Glutamatergic neuron (in vitro differentiated cells): ENCODE measurements at places on chromosomes 7 and 10. TPM values are rescaled to one million over a fixed set of nuclear protein-coding genes. Genes with fewer than 3 reads are reported as not detected.

The FAM25A gene
- not detected for total RNA-seq

DNA sequence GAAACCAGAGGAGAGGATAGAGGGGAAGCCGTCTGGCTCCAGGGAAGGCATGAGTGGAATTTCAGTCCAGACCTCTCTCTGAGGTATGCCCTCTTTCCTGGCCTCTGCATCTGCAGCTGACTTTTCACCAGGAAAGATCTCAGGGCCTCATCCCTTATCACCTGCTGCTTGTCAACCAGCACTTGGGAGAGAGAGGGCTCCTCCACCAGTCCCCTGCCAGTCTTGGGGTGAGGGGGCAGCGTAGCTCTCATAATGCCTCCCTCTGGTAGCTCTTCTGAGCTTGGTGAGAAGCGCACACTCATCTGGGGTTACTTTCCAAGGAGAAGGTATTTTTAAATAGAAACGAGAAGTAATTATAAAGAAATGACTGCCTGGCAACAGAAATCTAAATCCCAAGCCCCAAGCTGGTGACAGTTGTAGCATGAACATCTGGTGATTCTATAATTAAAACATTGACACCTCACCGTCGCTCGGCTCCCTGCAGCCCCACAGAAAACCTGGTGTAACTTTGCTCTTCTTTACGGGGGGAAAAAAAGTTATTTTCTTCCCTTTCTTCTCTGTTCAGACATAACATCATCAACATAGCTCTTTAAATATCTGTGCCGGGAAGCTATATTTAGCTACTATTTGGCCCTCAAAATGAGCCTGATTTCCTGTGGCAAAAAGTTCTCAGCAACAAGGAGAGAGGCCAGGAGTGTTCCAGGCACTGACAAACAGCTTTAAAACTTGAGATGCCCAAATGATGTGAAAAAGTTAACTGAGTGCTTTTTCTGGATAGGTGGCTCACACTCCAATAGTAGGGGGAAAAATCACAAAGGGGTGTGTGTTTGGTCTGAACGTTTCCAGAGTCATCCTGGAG lies 26.9 kb downstream of the HIP1 start:
- peaks cover 16% of the 10 kb centered on the region for H3K4me1 ChIP-seq
- no peaks in the 10 kb centered on the region for H3K27me3 ChIP-seq
- H3K27ac ChIP-seq, result no peak overlapping the region
- no peak overlapping the region for H3K4me3 ChIP-seq
- peaks cover 20% of the 10 kb centered on the region for H3K36me3 ChIP-seq
- DNase-seq, result no peak

GRCh38 chr7:80770061-80770460 lies 131.6 kb downstream of the CD36 start:
- no peak overlapping the region for H3K4me3 ChIP-seq
- H3K36me3 ChIP-seq, result no peaks in the 10 kb centered on the region
- no peak overlapping the region for H3K27ac ChIP-seq
- no peak for DNase-seq
- peaks cover 16% of the 10 kb centered on the region for H3K4me1 ChIP-seq
- H3K27me3 ChIP-seq, result no peaks in the 10 kb centered on the region

DNA sequence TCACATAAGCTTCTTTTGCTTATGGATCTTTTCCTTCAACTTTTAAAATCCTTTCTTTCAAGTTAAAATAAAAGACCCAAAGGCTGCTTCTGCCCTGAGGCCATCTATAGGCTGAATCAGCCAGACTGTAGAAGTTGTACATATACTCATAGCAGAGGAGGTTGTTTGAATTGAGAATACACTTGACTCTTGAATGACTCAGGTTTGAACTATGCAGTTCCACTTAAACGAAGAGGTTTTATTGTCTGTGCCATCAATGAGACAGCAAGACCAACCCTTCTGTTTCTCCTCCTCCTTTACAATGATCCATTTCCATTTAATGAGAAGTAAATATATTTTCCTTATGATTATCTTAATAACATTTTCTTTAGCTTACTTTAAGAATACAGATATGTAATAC lies 5.8 kb downstream of the ZNF365 start:
- H3K27ac ChIP-seq, result no peak overlapping the region
- H3K27me3 ChIP-seq, result no peaks in the 10 kb centered on the region
